ENCODE measurements at places on chromosomes 11 and 22. TPM values are rescaled to one million over a fixed set of nuclear protein-coding genes. Genes with fewer than 3 reads are reported as not detected.

GRCh38 chr11:120817158-120817557, 206.7 kb upstream of the TBCEL start:
- no peak overlapping the region for H3K27ac ChIP-seq
- peaks cover 3% of the 10 kb centered on the region for H3K4me1 ChIP-seq
- no peak for DNase-seq
- peaks cover 31% of the 10 kb centered on the region for H3K27me3 ChIP-seq
- no peaks in the 10 kb centered on the region for H3K36me3 ChIP-seq

GRCh38 chr11:119993722-119994121, 144.2 kb downstream of the TRIM29 start:
- H3K4me3 ChIP-seq = no peak overlapping the region
- H3K27me3 ChIP-seq = no peaks in the 10 kb centered on the region
- H3K27ac ChIP-seq = no peak overlapping the region
- no peaks in the 10 kb centered on the region for H3K36me3 ChIP-seq
- H3K4me1 ChIP-seq = no peaks in the 10 kb centered on the region
- DNase-seq = no peak

DNA sequence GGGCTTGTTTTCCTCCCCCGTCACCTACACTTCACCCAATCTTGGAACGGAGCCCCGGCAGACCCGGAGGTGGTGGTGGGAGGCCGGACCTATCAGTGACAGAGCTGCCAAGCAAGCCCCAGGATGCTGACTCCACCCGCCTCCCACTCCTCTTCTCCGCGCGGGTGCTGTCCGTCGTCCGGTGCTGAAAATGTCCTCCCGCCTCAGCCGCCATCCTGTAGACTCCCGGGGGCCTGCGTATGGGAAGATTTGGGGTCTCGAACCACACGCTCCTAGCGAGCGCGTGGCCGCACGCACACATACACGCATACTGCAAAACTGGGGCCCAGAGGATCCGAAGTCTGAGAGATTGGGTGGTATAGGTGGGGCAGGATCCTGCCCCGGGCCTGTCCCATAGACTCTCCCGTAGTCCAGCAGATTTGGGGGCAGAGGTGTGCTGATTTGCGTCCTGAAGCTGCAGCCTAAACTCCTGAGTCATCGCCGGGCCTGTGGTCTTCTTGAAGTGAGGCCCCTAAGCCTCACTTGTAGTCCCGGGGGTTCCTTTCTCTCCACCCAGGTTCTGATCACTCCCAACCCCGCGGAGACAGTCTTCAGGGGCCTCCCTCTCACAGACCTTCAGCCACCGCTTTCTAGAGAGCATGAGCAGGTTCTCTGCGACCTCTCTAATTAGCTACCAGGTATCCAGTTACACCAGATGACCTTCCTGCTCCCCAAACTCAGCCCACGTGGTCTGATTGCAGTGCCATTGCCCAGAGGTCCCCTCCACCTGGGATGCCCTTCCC, 796 bp upstream of the YIF1A start:
- peak overlapping the region; percentile 90 for H3K4me3 ChIP-seq
- DNase-seq = peak; percentile 86
- H3K4me1 ChIP-seq = peaks cover 25% of the 10 kb centered on the region

DNA sequence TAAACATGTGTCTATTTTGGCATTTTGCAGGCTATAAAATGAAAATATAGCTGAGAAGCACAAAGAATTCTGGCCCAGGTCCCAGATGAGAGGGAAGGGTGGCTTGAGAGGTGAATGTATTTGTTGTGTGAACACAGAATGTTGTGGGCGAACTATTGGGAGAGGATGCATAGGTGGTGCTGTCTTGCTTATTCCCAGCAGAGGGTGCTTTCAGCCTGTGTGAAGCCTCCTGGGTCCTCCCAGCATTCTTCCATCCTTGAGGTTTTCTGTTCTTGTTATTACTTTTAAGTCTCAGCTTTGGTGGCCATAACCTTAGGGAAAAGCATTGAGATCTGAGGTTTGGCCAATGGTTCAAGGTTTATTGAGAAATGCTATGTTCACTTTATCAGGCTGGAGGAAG, 108.7 kb upstream of the SNX19 start:
- H3K36me3 ChIP-seq = no peaks in the 10 kb centered on the region
- no peak for DNase-seq
- H3K27me3 ChIP-seq = no peaks in the 10 kb centered on the region
- H3K27ac ChIP-seq = no peak overlapping the region

DNA sequence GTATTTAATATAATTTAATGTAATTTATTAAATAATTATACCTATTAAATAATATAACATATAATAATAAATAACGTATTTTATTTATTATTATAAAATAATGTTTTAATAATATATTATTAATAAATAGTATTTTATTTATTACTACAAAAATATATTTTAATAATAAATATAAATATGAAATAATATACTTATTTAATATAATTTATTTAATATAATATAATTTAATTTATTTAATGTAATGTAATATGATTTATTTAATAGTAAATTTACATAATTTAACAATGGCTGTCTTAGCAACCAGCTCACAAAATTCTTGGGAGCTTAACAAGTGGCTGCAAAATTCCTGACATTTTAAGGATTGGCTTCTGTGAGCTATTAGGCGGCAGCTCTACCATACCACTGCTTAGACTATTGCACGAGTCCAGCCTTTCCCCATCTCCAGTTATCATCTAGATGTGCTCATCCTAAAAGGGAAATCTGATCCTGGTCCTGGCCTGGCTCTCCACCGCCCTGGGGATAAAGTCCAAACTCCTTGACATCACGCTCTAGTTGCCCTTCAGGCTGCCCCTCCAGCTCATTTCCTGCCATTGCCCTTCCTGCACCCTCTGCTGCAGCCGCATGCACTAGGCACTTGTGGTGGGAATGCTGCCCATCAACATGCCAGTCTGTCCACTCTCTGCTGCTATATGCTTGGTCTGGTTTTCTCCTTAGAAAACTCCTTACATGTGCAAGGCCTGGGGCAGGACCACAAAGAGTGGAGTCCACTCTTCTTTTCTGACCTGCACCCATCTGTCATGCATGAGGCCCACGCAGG, 9.8 kb downstream of the MMP20 start:
- H3K27me3 ChIP-seq = no peaks in the 10 kb centered on the region
- DNase-seq = no peak
- H3K27ac ChIP-seq = no peak overlapping the region
- H3K36me3 ChIP-seq = no peaks in the 10 kb centered on the region
- H3K4me3 ChIP-seq = no peak overlapping the region

- H3K27me3 ChIP-seq = no peaks in the 10 kb centered on the region
- peaks cover 1% of the 10 kb centered on the region for H3K4me1 ChIP-seq
- no peaks in the 10 kb centered on the region for H3K36me3 ChIP-seq
- no peak overlapping the region for H3K27ac ChIP-seq
- no peak overlapping the region for H3K4me3 ChIP-seq
- peak; percentile 56 for DNase-seq
These were observed 17.5 kb downstream of the RELT start for GRCh38 chr11:73393479-73394415.

GRCh38 chr22:20980938-20981722, 967 bp upstream of the LZTR1 start:
- peak overlapping the region; percentile 88 for H3K27ac ChIP-seq
- H3K27me3 ChIP-seq = no peaks in the 10 kb centered on the region
- H3K36me3 ChIP-seq = peaks cover 1% of the 10 kb centered on the region
- peak overlapping the region; percentile 98 for H3K4me3 ChIP-seq
- DNase-seq = no peak

- DNase-seq = no peak
- H3K27me3 ChIP-seq = no peaks in the 10 kb centered on the region
- no peak overlapping the region for H3K4me3 ChIP-seq
- no peaks in the 10 kb centered on the region for H3K4me1 ChIP-seq
- H3K36me3 ChIP-seq = no peaks in the 10 kb centered on the region
- no peak overlapping the region for H3K27ac ChIP-seq
These were observed 84.9 kb downstream of the C11orf91 start for GRCh38 chr11:33615751-33616150.

GRCh38 chr22:20117633-20118299, 740 bp upstream of the TRMT2A start:
- H3K4me1 ChIP-seq = peaks cover 39% of the 10 kb centered on the region
- peak overlapping the region; percentile 95 for H3K27ac ChIP-seq
- peaks cover 41% of the 10 kb centered on the region for H3K36me3 ChIP-seq
- H3K27me3 ChIP-seq = no peaks in the 10 kb centered on the region
- H3K4me3 ChIP-seq = peak overlapping the region; percentile 93
- DNase-seq = peak; percentile 84

- H3K4me1 ChIP-seq = no peaks in the 10 kb centered on the region
- H3K27ac ChIP-seq = no peak overlapping the region
- H3K36me3 ChIP-seq = no peaks in the 10 kb centered on the region
- no peak overlapping the region for H3K4me3 ChIP-seq
- peaks cover 4% of the 10 kb centered on the region for H3K27me3 ChIP-seq
- DNase-seq = no peak
These were observed 119.5 kb upstream of the NCAM1 start for GRCh38 chr11:112841729-112842128.

- H3K4me3 ChIP-seq = peak overlapping the region; percentile 87
- H3K36me3 ChIP-seq = peaks cover 14% of the 10 kb centered on the region
- peak overlapping the region; percentile 54 for H3K27ac ChIP-seq
- DNase-seq = no peak
These were observed 690 bp downstream of the CKAP5 start for GRCh38 chr11:46845440-46845739.

GRCh38 chr22:48757581-48757980, 1070.1 kb downstream of the BRD1 start:
- no peaks in the 10 kb centered on the region for H3K4me1 ChIP-seq
- H3K27me3 ChIP-seq = peaks cover 5% of the 10 kb centered on the region
- DNase-seq = no peak
- no peak overlapping the region for H3K4me3 ChIP-seq
- H3K36me3 ChIP-seq = no peaks in the 10 kb centered on the region

- H3K27ac ChIP-seq = peak overlapping the region; percentile 100
- H3K4me1 ChIP-seq = peaks cover 75% of the 10 kb centered on the region
- H3K36me3 ChIP-seq = peaks cover 9% of the 10 kb centered on the region
These were observed 12.2 kb downstream of the BCL9L start for GRCh38 chr11:118913411-118914125.

DNA sequence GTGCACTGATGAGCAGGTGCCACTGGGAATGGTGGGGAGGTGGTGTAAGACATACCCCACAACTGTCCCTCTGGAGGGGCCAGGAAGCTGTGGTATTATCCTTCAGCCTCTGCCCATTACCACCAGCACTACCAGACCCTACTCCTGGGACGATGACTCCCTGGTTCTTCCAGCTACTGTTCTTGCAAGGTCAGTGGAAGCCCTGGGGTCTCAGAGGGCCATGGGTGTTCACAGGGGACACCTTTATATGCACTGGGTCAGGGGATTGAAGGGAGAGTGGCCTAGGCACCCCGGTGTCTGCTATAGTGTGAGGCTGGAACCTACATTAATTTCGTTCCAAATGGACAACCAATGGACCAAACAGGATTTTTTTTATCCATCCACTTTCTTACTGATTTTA, 102.1 kb downstream of the RPS6KA4 start:
- H3K27ac ChIP-seq = no peak overlapping the region
- no peaks in the 10 kb centered on the region for H3K4me1 ChIP-seq
- H3K4me3 ChIP-seq = no peak overlapping the region
- no peak for DNase-seq

GRCh38 chr11:78399136-78399535, 18.5 kb downstream of the GAB2 start:
- no peaks in the 10 kb centered on the region for H3K27me3 ChIP-seq
- H3K4me1 ChIP-seq = peaks cover 2% of the 10 kb centered on the region
- DNase-seq = no peak
- no peaks in the 10 kb centered on the region for H3K36me3 ChIP-seq

GRCh38 chr11:27208846-27209245, 154.2 kb downstream of the CCDC34 start:
- H3K27ac ChIP-seq = no peak overlapping the region
- no peaks in the 10 kb centered on the region for H3K4me1 ChIP-seq
- peaks cover 7% of the 10 kb centered on the region for H3K27me3 ChIP-seq
- H3K36me3 ChIP-seq = no peaks in the 10 kb centered on the region
- no peak overlapping the region for H3K4me3 ChIP-seq
- no peak for DNase-seq

DNA sequence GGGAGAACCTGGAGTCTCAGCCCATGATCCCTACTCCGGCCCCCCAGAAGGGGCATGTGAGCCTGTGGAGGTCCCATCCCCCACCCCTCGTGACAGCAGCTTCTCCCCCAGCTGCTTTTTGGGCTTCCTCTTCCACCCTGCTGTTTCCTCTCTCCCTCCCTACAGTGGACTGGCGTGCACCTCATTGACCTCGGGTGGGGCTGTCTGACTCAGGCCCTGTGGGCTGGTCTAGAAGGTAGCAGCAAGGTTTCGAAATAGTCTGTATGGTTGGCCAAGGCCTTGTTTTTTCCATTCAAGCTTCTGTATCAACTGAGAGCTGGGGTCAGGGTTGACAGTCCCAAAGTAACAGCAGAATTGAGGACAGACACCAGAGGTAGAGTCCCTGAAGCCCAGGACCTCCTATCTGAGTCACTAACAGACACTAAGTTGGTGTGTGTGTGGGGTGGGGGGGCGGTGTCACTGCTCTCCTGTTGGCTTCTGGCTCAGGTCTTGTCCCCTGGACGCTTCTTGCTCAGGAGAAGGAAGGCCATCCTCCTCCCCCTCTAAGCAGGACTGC, 7.7 kb downstream of the SLC37A2 start:
- H3K27ac ChIP-seq = no peak overlapping the region
- peak; percentile 26 for DNase-seq
- H3K4me3 ChIP-seq = no peak overlapping the region
- H3K36me3 ChIP-seq = no peaks in the 10 kb centered on the region

DNA sequence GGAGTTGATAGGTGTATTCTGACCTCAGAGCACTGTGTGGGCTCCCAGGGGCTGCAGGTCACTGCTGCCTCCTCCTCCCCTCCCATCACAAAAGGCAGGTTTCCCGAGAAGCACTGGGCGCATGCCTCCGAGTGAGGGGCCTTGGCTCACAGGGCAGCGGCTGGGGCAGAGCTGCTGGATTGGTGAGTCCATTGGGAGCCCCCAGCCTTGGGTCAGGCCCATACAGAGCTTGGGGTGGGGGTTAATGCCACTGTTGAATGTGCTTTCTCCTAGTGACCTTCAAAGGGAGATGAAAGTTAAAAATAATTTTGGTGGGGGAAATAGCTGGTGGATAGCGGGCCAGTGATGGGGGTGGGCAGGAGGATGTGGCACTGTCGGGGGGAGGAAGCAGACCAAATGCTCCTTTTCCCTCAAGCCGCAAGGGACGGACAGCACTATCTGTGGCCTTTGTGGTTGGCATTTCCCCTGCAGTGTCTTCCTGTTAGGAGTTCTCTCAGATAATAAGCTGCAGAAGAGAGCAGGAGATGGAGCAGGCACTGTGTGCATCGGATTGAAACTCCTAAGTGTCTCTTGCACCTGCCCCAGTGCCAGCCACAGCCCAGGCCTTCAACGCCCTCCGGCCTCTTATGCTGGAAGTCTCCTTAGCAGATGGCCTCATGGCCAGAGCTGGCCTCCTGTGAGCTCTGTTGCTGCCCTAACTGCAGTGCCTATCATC, 3.2 kb downstream of the TUBA8 start:
- no peaks in the 10 kb centered on the region for H3K36me3 ChIP-seq
- H3K27me3 ChIP-seq = peaks cover 52% of the 10 kb centered on the region
- DNase-seq = no peak
- H3K4me3 ChIP-seq = no peak overlapping the region
- no peak overlapping the region for H3K27ac ChIP-seq
- H3K4me1 ChIP-seq = peaks cover 24% of the 10 kb centered on the region

Gene TYR
- total RNA-seq = not detected

Gene TSGA10IP
- not detected for total RNA-seq

Gene TFIP11
- 50.1 TPM for total RNA-seq

Gene SLC22A9
- not detected for total RNA-seq

Gene SPDYC
- total RNA-seq = not detected

All from activated naive CD8-positive, alpha-beta T cell treated with anti-CD3 and anti-CD28 coated beads for 36 hours (primary cell).